ENCODE measurements at places on chromosomes 11 and 22.

GRCh38 chr22:46587492-46588278 is 32.5 kb upstream of the GRAMD4 start:
- no peak for DNase-seq

- peak; percentile 48 for DNase-seq
Measured at GRCh38 chr22:49992921-49993648, 19.5 kb downstream of the IL17REL start.

DNA sequence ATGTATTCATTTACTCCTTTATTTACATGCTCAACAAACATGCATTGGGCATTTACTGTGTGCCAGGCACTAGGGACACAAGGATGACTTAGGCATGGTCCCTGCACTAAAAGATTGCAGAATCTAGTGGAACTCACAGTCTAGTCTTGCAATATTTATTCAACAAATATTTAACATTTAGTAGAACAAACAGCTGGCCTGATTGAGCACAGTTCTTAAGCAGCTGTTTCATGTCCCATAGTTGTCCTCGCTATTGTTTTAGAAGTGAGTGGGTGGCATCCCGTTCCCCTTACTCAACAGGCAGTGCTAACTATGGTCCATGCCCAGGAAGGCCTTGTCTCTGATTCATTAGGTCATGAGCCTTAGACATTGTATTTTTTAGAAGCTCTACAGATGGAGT is 459.9 kb upstream of the CADM1 start:
- DNase-seq, result no peak

DNA sequence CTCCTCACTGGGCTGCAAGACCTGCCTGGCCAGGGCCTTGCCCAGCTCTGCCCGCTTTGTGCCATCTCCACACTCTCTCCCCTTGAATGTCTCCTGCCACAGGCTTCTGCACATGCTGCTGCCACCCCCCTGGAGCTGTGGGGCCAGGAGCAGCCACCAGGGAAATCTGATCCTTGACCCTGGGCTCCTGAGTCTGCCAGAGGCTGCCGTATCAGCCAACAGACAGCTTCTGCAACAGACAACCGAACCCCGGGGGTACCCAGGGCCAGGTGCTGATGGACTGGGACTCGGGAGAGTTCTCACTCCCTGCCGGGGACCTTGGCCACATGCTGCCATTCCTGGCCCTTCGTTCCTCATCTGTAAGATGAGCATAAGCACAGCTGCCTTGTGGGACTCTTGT is 3.3 kb upstream of the PPARA start:
- no peak for DNase-seq

- DNase-seq, result no peak
Measured at GRCh38 chr11:118892514-118892913, 8.8 kb downstream of the CXCR5 start.

DNA sequence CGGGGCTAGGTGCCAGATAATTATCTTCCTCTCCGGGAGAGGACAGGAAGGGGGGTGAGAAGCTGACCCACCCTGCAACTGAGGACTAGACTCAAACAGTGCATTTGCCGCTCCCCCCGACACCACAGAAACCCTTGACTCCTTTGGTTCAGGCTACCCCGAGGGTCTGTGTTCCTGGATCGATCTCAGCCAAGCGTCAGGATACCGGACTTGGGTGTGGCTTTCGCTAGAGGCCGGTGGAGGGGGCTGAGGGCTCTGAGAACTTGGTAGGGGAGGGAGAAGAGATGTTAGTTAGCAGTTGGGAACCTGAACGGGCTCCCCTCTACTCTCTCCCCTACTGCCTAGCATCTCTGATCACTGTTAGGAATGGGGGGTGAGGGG is 840 bp downstream of the SEZ6L start:
- no peak for DNase-seq

DNA sequence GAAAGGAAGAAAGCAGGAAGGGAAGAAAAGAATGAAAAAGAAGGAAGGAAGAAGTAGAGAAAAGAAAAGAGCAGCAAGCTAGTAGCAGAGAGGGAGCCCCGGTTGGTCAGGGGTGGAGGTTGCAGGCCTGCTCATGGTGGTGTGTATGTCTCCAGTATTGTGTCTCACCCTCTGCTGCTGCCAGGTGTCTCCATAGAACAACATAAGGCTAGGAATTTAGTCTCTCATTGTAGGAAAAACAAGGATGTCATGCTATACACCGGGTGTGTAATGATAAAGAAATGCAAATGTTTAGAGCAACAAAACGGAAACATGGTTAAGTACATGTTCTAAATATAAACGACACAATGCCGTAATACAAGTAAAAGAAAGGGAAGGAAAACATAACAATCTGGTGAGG is 342.5 kb downstream of the NTM start:
- DNase-seq, result no peak

DNA sequence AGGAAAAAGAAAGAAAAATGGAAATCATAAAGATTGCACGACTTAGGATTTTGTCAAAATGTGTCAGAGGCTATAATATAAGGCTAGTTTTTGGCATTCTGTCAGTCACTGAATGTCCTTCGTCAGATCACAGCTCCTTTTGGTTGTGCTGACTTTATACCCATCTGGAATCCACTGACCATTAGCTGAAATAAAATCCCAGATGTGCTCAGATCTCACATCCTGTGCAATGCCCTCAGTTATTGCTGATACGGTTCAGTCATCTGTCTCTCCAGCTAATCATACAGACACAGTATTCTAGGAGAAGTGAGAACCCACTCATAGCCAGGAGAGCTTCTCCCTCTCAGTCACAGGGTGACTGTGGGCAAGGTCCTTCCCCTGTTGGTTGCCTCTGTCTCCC is 11.5 kb downstream of the CD44 start:
- no peak for DNase-seq

GRCh38 chr11:1883346-1884302 is 8.1 kb downstream of the PRR33 start:
- DNase-seq, result no peak

GRCh38 chr22:28435982-28436381 is 243.7 kb downstream of the TTC28 start:
- no peak for DNase-seq

GRCh38 chr11:74373382-74373781 is 24.9 kb downstream of the PGM2L1 start:
- DNase-seq, result no peak

GRCh38 chr22:17629641-17630040 is 1.1 kb upstream of the ATP6V1E1 start:
- no peak for DNase-seq

DNA sequence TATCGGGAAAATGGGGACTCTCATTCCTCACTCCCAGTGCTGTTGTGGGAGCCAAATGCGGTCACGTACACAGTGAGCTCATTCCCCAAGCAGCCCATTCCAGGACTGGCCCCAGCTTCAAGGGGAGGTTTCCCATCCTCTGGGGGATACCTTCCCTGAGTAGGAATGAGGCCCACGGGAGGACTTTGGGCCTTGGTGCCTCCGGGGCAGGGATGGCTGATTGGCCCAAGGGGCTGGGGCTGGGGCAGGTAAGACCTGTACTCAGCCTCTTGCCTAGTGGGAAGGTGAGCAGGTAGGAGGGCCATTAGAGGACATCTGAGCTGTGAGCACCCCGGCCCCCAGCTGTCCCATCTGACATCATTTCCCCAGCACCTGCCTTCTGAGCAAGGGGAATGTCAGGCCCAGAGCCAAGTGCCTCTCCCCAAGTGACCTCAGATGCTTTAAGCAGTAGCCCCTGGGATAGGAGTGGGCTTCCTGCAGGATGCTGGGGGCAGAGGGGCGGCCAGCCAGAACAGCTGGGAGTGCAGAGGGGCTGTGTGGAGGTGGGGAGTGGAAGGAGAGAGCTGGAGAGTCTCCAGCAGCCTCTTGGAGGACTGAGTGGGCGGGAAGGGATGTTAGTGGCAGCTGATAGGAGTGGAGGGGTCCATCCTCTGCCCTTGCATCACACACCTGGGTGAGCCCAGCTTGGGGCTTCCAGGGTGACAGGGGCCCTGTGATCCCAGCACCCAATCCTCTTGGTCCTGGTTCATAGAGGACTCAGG is 58.4 kb downstream of the CD82 start:
- DNase-seq, result no peak

DNA sequence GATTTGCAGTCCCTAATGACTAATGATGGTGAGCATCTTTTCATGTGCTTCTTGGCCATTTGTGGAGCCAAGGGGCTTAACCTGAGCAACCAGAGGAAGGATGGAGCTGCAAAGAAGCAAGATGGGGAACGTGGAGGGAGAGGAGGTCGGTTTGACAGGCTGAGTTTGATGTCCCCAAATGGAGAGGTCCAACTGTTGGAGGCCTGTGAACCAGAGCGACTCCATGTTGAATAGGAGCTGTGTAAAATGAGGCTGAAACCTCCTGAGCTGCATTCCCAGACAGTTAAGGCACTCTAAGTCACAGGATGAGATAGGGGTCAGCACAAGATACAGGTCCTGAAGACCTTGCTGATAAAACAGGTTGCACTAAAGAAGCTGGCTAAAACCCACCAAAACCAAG is 54.5 kb downstream of the RPS6KA4 start:
- no peak for DNase-seq

DNA sequence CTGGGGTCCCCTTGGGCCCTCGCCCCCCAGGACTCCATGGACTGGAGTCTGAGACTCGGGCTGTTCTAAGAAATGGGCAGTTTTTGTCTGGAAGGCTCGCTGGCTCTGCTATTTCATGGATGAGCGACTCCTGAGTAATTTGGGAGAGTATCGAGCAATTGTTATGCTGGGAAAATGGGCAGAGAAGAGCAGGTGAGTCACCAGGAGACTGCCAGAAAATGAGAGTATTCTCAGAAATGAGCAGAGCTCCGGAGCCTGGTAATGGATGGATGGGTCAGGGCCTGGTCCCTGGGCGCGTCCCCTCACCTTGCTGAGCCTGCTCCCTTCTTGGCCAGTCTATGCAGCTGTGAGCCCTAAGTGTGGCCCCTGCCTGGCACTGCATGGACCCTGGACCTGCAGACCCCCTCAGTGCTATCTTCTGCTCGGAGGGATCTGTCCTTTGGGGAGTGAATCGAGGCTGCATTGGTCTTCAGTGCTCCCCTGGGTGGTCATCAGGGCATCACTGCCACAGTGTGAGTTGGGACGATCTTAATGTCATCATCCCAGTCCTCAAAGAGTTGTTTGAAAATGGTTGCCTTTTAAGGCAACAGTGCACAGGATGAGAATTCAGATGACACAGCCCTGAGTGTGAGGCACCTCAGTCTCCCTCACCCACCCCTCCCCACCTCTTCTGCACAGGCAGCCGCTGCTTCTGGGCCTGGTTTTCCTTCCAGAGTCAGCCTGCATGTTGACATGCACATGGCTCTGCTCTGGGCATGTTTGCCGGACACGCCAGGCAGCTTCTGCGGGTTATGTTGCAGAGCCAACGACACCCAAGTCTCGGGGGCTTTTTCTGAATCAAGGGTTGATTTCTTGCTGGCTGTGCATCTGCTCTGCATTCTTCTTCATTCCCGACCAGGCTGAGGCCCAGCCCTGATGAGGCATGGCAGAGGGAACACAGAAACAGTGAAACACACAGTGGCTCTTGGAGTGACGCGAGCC is 519.0 kb downstream of the TBC1D22A start:
- DNase-seq, result no peak

DNA sequence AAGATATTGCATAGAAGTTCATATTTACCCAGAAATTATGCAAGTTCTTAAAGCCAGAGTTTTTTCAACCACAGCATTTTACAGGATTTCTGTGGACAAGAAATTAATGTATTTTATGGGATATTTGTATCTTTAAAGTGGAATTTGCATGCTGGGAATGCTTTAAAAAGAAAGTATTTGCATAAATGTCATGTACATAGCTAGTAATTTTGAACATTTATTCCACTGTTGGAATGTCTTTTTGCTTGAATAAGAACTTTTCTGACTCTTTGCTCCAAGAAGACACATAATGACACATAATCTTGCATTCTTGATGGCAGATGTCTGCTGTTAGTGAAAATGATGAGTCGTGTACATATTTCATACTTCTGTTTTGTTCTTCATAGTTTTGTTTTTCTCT is 66.6 kb downstream of the ATXN10 start:
- DNase-seq, result no peak

DNA sequence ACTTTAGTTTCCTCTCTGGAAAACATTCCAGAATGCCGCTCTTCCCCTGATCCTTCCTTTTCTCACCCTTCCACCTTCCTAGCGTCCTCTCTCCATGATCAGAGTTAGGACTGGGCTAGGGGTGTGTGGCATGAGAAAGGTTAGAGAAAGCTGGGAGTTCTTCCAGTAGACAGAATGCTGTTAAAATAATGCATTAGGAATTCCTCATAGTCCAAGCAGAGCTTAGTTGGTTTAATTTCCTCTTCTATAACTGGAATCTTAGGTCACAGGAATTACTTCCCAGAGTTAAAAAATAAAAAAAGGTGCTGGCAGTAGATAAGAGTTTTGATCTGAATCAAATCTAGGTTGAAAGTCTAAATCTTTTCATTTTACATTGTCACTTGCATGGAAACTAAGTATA is 37.2 kb upstream of the ADORA2A start:
- DNase-seq, result no peak

DNA sequence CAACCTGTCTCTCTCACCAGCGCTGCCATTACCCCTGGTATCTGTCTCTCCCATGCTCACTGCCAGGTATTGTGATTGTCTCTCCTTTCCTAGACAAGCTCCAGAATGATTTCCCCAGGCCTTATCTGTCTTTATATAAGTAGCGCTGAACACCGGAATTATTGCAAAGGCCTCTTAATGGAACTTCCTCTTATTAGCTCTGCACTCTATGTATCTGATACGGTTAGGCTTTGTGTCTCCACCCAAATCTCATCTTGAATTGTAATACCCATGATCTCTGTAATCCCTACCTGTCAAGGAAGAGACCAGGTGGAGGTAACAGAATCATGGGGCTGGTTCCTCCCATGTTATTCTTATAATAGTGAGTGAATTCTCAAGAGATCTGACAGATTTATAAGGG is 39.3 kb downstream of the DDI1 start:
- no peak for DNase-seq

- no peak for DNase-seq
Measured at GRCh38 chr11:33543823-33544222, 156.8 kb downstream of the C11orf91 start.

GRCh38 chr11:69411257-69411924 is 70.1 kb upstream of the LINC01488 start:
- no peak for DNase-seq

DNA sequence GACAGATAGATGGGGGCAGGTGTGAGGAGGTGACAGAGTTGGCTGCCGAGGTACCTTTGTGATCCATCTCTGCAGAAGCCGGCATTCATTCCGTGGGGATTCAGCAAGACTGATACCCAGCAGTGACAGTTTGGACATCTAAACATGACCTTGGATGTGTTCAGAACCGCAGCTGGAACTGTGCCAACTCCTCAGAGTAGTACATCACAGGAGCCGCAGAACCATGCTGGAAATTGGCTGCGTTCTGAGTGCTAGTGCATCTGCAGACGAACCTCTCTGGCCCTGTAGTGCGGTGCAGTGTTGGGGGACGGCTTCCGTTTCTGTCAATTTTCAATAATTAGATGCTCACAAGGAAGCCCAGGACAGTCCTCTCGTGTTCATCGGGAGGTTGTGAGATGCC is 772.1 kb downstream of the NTM start:
- no peak for DNase-seq

Measured in activated CD8-positive, alpha-beta memory T cell treated with anti-CD3 and anti-CD28 coated beads for 4 hours (primary cell).